Stomach (tissue), 19 donors: ENCODE measurements at places on chromosomes 6 and 20. TPM values are rescaled to one million over a fixed set of nuclear protein-coding genes. Genes with fewer than 3 reads are reported as not detected.

Gene ULBP2
- total RNA-seq, result not detected

Gene NPEPL1
- 29.7 TPM for total RNA-seq

Gene AP5S1
- total RNA-seq, result 14.8 TPM

Gene CD40
- 2.8 TPM for total RNA-seq

Gene PTCHD4
- not detected for total RNA-seq

DNA sequence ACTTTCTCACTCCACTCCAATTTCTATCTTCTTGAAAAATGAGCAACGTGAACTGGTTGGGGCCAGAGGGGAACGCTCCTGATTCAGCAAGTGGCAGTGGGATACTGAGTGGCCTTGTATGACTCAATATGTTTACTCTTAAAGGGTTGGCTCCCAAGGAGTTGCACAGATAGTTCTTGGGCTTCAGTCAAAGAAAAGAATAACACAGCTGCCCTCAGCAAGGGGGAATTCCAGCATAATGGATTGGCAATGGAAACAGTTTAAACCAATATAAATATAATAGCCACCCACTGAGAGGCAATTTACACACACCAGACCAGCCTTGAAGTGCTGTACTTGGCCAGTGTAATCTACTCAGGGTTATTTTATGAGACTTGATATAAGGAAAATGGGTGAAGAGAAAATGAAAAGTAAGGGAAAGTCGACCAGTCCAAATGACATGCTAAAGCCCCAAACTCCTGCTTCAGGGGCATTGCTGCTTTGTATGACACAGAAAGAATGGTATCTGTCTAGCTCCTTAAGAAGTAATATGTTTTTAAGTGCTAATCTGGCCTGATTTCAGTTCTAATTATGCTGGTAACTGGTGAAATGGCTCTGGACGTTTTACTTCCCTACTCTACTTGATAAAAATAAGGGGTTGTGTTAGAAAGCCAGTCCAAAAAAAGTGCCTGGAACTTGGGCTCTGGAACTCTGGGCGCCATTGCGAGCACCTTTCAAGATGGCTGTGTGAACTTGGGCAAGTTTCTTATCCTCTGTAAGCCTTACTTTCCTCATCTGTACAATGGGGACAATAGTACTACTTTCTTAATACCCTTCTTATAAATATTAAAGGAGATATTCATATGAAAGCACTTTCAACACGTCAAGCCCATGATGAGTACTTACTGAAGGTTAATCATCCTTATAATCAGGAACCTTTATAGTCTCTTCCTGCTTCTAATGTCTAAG, 712.9 kb upstream of the MAP3K7 start:
- no peak for DNase-seq

GRCh38 chr20:32366380-32366779, 8.2 kb downstream of the ASXL1 start:
- no peak for DNase-seq

DNA sequence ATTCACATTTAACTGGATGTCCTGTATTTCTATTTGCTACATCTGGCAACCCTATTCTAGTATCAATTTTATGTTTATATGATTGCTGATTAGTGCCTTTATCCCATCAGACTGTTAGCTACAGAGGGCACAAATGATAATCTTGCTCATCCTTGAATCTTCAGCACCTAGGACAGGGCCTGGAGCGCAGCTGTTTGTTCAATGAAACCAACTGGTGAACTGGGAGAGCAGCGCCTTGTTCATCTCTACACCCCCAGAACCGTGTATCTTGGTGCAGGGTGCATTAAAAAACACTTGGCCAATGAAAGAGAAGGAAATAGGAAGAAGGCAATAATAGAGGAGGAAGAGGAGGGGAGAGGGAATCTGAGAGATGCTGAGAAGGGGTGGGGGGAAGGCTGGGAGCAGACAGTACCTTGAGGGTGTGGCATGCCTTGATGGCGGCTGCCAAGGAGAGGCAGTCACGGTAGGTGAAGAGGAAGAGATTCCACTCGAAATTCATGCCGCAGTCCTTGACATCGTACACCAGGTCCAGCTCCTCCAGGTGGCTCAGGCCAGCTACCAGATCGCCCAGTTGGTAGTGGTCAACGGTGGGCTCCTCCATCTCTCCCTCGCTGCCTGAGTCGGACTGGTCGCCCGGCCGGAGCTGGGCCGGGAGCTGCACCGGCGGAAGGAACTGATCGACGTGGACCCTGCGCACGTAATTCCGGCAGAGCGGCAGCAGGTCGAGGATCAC, 15.5 kb downstream of the TMEM151B start:
- no peak for DNase-seq

GRCh38 chr6:132279592-132280139, 121.6 kb downstream of the MOXD1 start:
- peak; percentile 90 for DNase-seq

- DNase-seq, result peak; percentile 71
These were observed 32.1 kb upstream of the NR2E1 start for GRCh38 chr6:108133594-108134179.

- peak; percentile 15 for DNase-seq
These were observed 1516.4 kb upstream of the DEFB115 start for GRCh38 chr20:29740951-29741593.

DNA sequence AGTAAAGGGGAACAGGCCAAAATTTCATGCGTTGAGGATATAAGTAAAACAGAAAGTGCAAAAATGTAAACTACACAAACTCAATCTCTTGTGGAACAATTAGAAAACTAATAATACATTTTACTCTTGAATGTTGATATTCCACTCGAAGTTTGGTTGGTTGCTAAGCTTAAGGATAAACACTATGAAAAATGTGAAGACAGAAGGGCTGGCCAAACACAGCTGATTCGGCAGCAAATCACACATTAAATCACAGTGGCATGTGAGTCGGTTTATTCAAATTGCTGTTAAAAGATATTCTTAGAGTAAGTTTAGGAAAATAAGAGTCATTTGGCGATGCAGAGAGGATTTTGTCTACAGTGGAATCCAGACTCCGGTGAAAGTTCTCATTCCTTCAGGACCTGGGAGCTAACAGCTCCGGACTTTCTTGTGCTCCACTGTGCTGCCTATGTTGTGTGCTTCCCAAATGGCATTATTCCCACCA, 1.4 kb upstream of the EPM2A start:
- peak; percentile 76 for DNase-seq

- no peak for DNase-seq
These were observed 61.0 kb downstream of the NUDT3 start for GRCh38 chr6:34331371-34332050.

GRCh38 chr20:43955750-43956191, 41.1 kb downstream of the TOX2 start:
- DNase-seq, result no peak

DNA sequence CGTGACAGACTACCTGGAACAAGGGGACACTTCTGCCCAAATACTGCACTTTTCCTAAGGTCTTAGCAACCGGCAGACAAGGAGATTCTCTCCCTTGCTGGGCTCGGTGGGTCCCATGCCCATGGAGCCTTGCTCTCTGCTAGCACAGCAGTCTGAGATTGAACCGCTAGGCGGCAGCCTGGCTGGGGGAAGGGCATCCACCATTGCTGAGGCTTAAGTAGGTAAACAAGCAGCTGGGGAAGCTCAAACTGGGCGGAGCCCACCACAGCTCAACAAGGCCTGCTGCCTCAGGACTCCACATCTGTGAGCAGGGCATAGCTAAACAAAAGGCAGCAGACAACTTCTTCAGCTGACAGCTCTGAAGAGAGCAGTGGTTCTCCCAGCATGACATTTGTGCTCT, 87.8 kb upstream of the ASCC3 start:
- no peak for DNase-seq
